ENCODE measurements at places on chromosomes 6 and 20.

GRCh38 chr6:93848031-93848742 is 428.8 kb upstream of the EPHA7 start:
- DNase-seq = no peak

GRCh38 chr6:168420084-168420483 is 20.9 kb upstream of the SMOC2 start:
- DNase-seq = no peak

DNA sequence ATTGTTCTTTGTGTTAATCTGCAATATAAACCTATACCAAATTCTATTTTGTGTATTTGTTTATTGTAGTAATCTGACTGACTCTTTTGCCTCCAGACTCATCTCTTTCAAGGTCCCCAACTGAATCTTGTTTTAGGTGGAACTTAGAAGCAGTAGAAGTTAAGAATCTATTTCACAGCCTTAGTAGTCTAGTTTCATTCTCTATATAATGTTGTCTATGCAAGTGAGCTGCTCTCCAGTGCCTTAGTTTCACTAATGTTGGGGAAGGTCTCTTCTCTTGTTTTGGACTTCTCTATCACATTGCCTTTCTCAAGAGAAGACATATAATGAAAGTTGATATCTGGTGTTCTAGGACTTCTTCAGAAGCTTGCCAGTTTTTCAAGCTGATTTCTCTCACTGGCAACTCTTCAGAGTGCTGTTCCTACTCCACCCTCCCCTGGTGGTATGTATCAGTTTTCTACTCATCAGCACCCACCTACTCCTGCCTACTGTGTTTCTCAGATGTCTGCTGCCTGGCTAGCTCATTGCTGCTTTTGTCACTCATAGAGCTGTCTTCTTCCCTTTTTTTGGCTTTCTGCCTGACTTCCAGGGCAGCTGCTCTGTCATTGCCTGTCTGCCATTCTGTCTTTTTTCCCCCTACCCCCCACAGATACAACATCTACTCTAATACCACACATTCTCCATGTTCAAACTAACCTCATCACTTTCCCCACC is 82.1 kb downstream of the PTPRA start:
- no peak for DNase-seq

DNA sequence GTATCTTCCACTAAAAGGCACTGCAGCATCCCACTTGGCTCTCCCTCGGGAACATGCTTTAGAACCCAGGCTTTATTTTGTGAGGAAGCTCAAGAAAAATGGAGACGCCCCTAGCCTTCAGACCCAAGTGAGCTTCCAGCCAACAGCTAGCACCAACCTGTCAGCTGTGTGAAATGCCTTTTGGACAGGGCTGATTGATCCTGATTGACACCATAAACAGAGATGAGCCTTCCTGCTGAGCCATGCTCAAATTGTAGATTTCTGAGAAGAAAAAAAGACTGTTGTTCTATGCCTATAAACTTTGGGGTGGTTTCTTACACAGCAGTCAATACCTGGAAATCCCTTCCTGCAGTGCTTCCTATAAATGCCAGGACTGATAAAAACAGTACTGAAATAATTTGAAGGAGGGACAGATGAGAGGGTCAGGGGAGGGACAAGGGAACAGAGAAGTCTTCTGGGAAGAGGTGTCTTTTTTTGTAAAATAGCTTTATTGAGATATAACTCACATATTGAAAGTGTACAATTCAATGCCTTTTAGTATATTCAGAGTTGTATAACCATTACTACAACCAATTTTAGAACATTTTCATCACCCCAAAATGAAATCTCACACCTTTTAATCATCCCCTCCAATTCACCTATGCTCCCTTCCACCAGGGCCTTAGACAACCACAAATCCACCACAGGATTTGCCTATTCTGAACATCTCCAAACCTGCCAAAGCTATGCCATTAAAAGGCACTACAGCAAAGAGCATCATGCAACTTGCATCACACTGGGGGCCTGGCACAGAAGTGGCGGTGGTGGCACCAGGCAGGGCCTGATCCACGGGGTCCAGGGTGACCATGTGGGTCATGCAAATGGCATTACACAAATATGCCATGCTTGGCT is 2.7 kb upstream of the STK4 start:
- DNase-seq = no peak

- no peak for DNase-seq
Observed at GRCh38 chr6:108677357-108677756, 116.6 kb downstream of the FOXO3 start.

- no peak for DNase-seq
Observed at GRCh38 chr6:109300874-109301273, 81.4 kb downstream of the CD164 start.

- DNase-seq = no peak
Observed at GRCh38 chr6:167683028-167683862, 143.5 kb upstream of the AFDN start.

GRCh38 chr6:77324866-77325265 is 138.4 kb downstream of the HTR1B start:
- no peak for DNase-seq

DNA sequence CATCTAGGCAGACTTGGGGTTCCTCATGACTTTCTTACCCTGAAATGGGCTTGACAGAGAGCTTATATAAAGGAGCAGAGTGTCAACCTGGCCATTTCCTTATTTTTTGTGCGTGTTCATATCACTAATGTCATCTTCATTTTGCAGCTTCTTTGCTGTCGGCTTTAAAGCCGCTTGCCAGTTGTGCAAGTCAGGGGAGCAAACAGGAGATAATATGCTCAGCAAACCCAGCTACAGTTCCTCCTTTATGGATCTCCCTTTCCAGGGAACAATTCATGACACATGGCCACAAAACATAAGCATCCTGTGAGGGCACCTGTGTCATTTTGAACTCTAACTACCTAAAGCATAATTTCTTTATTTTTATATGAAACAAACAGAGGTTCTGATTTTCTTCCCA is 6.5 kb upstream of the TUBB2B start:
- no peak for DNase-seq

- no peak for DNase-seq
Observed at GRCh38 chr6:108555399-108556052, 5.2 kb upstream of the FOXO3 start.

DNA sequence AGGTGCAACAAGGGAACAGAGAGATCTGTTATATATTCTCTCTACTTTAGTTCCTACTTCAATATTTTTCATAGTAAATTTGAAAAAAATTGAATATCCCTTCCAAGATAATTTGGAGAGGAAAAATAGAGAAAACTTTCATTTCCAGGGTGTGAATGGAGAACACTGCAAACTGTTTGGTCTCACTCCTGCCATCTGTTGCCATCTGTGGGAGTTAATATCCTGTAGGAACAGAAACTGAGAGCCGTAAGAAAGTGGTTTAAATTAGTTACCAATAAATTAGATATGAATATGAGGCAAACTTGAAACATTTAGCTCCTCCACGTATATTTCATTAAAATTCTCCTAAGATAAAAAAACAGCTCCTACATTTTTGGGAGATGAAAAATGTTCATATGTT is 4.2 kb downstream of the ZNF337 start:
- DNase-seq = no peak

GRCh38 chr6:1291381-1291780 is 20.5 kb upstream of the FOXQ1 start:
- no peak for DNase-seq

Measured in T-helper 17 cell (primary cell).